ENCODE measurements at places on chromosomes 16 and 17.

- DNase-seq, result no peak
Measured at GRCh38 chr17:80831491-80831890, 160.2 kb upstream of the CHMP6 start.

GRCh38 chr17:41402161-41402560 lies 4.8 kb upstream of the KRT31 start:
- no peak for DNase-seq

- no peak for DNase-seq
Measured at GRCh38 chr17:11719203-11719602, 120.9 kb downstream of the DNAH9 start.

GRCh38 chr16:25063865-25064264 lies 47.7 kb upstream of the LCMT1 start:
- DNase-seq, result no peak

DNA sequence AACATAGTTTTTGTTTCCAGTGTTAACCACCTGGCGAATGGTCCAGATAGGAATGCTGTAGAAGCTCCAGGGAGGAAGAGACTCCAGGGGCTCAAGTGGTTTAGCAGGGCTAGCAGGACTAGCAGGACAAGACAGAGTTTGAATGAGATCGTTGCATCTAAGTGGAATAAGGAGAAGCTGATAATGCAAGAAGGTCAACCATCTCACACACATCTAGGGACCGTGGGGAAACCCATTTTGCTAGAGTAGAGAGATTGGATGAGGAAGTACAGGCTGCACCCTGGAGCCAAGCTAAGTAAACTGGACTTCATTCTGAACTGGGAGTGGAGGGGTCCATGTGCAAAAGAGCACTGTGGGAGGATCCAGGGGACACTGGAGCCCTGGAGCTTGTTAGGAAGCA lies 86.1 kb upstream of the HSBP1 start:
- no peak for DNase-seq

GRCh38 chr17:64679710-64680216 lies 17.7 kb upstream of the SMURF2 start:
- DNase-seq, result peak; percentile 40

DNA sequence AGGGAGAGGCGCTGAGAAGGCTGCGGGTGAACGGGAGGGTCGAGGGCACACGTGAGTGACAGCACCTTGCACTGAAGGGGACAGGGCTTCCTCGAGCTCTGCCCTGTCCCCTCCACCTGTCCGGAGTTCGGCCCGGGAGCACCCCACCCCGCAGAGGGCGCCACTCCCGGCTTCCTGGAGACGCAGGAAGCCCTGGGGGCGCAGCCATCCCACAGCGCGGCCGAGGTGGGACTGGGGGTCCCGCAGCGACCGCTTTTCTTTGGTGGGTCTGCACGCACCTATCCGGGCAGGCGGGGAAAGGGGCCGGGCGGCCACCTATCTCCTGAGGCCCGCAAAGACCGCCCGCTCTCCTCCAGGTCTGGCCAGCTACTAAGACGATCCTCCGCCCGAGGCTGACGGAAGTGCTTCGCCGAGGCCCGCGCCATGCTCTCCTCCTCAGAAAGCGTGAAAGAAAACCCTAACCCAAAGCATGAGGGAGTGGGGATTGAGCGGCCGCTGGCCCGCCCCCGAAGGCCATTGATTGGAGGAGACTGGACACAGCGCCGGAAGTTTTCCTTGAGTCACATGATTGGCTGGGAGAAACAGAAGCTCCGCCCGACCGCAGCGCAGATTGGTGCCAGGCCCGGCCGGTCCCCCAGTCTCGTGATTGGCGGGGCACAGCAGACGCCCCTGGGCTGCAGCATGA lies 34.4 kb downstream of the DDX19A start:
- peak; percentile 98 for DNase-seq

- DNase-seq, result no peak
Measured at GRCh38 chr17:72452286-72453173, 331.7 kb downstream of the SOX9 start.

DNA sequence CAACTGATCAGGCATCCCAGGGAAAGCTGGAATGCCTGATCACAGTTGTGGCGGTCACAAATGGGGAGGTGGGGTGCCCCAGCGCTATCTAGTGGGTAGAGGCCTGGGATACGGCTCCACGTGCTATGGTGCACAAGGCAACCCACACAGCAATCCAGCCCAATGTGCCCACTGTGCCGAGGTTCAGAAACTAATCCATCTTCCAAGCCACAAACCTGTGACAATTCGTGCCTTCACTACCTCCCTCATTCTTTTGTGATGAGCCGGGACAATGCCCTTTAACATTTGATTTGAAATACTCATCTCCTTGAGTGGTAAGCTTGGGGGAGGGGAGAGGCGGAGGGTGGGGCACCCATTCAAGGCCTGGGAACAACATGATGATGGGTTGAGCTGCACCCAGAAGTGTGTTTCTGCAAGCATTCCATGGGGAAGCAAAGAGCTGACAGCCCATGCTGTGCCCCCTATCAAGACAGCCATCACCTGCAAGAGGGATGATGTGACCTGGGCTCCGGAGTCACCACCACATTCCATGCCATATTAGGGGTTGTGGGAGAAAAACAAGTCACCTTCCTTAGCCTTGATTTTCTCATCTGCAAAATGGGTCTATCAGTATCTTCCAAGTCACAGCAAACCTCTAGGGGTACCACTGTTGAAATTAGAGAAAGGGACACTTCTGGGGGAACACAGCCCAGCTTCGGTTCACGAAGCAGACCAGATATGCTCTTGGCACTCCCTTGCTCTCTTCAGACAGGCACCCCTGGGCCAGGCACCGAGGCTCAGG lies 3.7 kb downstream of the ELOB start:
- no peak for DNase-seq

DNA sequence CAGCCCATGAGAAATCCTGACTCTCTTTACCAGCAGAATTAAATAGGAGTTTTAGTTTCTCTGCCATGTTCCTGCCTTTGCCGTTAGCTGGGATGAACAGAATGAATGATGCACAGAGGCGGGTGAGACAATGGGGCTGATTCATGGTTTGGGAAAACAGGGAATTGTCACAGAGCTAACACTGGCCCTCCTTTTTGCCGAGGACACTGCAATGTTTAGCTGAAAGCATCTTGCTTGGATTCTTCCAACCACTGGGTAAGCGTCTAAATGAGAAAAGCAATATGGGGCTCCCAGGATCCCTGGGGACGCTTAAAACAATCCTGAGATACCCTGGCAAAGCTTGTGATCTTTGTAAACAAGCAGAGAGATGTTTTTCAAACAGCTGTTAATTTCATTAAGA lies 12.8 kb upstream of the PAFAH1B1 start:
- DNase-seq, result no peak

- DNase-seq, result no peak
Measured at GRCh38 chr16:17177242-17177958, 293.4 kb downstream of the XYLT1 start.

GRCh38 chr17:3027786-3028532 lies 35.4 kb downstream of the OR1D5 start:
- DNase-seq, result no peak

- DNase-seq, result no peak
Measured at GRCh38 chr16:72639494-72639893, 408.4 kb downstream of the ZFHX3 start.

DNA sequence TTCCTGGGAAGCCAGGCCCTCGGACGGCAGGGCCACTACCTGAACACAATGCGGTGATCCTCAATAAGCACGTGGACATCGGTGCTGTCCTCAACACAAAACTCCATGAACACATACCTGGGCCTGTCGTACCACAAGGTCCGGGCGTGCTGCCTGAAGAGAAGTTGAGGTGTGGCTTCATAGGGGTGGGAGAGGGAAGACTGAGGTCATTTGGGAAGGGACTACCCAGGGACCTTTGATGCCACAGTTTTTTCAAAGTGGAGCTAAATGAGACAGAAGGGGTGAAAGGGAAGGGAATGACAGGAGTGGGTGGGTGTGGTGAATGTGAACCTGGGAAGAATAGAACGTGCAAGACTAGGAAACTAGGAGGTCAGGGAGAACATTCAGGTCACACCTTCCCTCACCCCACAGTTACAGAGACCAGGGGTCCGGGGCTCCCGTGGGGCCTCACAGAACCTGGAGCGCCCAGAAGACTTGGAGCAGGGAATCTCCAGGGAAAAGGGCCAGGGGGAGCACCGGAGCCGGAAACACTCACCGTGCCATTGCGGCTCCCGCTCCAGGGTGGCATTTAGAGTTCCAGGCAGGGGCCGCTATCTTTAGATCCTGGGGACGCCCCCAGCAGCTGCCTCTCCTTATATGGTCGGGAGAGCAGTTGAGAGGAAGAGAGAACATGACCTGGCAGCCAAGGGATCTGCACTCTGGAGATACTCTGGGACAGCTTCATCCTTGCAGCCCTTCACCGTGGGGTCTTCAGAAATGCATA lies at the start of gene PTGES3L:
TSS of gene PTGES3L (minus strand) at position 570 of the 763 bp plus-strand sequence. CDS start at position 543, 27 bp downstream.
- no peak for DNase-seq

DNA sequence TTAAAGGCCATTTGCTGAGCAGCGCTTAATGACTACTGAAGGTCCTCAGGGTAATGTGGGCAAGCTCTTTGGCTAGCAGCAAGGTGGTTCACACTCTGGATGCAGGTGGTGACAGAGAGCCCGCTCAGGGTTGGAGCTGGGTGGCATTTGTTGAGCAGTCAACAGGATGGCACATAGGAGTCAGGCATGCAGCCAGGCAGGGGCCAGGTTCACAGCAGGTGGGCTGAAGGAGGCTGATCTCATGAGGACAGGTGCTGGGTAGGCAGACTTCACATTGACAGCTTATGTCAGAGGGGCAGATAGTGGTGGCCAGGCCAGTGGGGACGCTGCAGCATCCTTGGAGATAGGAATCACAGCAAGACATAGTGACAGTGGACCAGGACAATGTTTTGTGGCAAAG lies 4.5 kb downstream of the KRTAP3-1 start:
- no peak for DNase-seq

Data from endothelial cell of umbilical vein (primary cell).